ENCODE measurements at places on chromosomes 11 and 22.

DNA sequence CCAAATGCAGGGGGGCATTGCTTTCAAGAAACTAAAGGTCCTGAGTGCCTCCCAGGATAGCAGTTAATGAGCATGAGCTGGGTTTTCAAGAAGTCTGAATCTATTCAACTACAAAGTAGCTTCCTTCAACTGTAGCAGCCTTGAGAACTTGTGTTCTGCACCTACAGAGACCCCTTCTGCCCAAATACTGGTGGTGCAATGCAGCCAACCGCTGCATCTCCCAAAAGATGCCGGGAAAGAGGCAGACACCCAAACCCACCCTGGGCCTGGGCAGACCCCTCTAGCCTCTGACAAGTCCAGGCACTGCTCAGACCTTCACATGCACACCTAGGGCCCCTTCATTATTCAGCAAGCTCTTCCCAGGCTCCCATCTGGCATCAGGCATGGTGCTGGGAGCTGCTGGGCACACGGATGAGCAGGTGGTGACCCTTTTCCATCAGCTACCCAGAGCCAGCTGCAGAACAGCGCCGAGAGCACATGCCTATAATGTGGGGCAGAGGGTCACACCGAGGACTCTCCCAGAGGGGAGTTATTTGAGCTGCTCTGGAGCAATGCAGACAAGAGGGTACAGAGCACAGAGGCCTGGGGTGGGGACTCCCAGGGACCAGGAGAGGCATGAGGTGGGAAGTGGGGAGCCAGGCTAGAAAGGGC is 44.9 kb upstream of the ETS1 start:
- no peak for DNase-seq

- DNase-seq = no peak
These were observed 58.1 kb downstream of the GGTLC2 start for GRCh38 chr22:22702237-22703202.

DNA sequence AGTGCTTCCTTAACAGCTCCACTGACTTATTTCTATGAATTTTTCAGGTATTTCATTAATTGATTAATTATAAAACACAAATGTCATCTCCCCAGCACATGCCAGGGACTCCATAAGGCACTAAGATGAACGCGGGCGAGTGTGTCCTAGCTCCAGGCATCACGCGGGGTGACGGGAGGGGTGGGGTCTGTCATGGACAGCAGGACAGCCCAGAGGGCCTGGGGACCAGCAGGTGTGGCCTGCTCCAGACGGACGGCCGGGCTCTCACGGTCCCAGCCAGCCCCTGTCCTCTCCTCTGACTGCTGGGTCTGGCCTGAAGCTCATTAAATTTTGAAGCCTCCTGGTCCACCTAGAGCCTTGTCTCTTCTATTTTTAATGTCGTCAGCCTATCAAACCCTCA is 531.1 kb downstream of the BRD1 start:
- DNase-seq = no peak

GRCh38 chr11:61512435-61512834 is 3.9 kb downstream of the LRRC10B start:
- DNase-seq = no peak

DNA sequence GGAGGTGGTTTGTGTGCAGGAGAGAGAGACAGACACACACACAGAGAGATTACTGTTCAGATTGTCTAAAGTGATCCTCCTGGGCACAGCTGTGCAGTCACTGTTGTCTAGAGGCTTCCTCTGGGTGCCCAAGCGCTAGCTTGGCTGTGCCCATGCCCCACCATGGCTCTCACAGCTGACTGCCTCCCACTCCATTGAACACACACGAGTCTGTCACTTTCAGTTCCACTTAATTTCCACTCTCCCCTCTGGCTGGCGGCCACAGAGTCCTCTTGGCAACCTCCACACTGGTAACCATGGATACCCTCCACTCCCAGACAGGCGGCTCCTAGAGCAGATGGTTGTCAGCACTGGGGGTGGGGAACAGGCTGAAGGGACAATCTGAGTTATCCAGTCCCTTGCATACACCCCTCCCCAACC is 29.1 kb downstream of the MAP6 start:
- no peak for DNase-seq

GRCh38 chr11:118411530-118411929 is 10.1 kb downstream of the ATP5MG start:
- DNase-seq = no peak

Data from activated CD4-positive, alpha-beta T cell treated with anti-CD3 and anti-CD28 coated beads for 24 hours (primary cell).